ENCODE measurements at places on chromosomes 5 and 9.
A peak's percentile ranks its signal among the peaks of the same experiment; 100 is the strongest.

DNA sequence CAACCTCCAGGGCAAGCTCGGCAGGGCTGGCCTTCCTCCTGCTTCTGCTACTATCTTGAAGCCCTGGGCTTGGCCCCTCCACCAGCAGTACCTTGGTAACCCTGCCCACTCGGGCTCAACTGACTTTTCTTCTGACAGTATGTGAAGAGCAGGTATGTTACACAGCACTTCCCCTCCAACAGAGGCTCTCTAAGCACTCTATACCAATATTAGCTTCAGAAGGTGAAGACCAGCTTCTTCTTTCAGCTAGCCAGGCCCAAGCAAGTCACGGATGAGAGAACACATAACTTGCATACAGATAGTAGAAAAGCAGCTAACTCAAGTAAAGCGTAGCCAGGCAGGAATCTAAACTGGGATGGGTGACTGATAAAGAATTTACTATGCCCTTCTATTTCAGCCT lies 64.3 kb downstream of the FEM1C start:
- DNase-seq = no peak

DNA sequence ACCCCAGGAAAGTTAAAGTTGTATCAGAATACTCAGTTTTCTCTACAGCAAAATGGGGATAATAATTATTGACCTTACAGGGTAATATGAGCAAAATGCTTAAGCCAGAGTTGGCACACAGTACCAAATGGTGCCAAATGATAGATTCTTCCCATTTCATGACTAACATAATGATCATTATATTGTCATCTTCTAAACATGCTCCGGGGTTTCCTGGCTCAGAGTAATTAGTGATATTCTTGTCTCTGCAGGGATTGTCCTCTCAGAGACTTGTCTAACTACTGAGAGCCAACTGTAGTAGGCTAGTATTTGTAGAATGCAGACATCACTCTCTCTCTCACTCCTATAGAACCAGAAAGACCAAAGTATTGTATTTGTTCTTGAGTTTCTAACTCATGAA lies 25.2 kb upstream of the PPP2R2B start:
- DNase-seq = no peak

GRCh38 chr5:153542536-153542935 lies 52.1 kb downstream of the GRIA1 start:
- DNase-seq = no peak

DNA sequence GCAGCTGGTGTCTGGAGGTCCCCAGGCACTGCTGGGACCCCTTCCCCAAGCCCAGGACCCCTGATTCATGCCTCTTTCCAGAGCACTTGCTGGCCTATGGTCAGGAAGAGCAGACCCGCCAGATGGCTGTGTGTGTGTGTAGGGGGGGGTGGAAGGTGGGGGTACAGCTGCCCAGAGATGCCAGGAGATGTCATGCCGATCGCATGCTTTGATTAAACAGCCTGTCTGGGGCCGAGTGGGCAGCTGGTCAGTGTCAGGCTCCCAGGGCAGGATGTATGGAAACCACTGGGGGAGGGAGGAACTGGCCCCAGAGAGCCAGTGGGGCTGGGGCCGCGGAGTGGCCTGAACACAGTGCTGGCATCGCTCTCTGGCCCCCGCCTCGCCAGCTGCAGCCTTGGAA lies 23.7 kb downstream of the RXRA start:
- no peak for DNase-seq

GRCh38 chr5:36160617-36161016 lies 8.7 kb downstream of the SKP2 start:
- DNase-seq = no peak

DNA sequence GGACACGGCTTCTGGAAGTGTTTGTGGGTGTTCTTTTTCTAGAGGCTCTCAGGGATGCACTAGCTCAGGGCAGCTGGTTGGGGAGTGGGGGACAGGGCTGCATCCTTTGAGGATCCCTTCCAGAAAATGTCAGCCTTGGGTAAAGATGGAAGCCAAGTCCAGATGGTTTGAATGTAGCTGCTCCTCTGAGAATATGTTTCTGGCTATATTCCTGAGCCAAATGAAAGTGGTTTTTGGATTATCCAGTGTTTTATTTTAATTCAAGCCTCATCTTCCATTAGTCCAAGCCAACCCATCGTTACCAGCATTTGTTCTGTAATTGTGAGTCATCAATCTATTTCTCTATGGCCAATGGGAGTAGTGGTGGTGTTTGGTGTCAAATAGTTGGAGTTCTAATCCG lies 70.4 kb downstream of the SPRY4 start:
- no peak for DNase-seq

DNA sequence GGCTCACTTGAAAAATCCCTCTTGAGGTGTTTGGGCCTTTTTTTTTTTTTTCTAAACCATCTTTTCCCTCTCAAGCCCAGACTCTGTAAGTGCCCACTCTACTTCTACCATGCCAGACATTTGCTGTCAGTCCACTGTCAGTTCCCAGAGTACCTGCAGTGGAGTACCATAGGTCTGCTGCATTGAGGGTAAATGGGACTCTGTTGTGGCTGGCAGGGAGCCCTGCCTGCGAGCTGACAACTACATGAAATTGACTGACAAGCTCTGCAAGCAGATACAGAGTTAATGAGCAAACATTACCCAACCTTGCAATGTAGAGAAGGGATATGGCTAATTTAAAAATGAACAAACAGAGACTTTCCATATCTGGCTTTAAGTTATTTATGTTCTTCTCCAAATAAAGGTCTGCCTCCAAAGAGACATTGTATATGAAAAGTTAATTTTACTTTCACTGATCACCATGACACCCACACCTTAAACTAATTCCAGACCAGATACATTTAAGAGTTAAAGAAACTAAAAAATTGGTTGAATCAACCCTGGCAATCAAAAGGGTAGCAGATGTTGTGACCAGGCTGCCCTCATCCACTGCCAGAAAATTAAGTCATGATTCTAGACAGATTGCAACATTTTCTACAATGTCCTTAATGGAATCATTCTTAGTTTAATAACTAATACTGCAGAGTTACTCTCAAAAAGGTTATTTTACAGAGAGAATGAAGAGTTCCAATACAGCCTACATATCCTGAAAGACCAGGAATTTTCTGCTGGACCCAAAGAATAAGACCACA lies 100.4 kb upstream of the PAM start:
- no peak for DNase-seq

DNA sequence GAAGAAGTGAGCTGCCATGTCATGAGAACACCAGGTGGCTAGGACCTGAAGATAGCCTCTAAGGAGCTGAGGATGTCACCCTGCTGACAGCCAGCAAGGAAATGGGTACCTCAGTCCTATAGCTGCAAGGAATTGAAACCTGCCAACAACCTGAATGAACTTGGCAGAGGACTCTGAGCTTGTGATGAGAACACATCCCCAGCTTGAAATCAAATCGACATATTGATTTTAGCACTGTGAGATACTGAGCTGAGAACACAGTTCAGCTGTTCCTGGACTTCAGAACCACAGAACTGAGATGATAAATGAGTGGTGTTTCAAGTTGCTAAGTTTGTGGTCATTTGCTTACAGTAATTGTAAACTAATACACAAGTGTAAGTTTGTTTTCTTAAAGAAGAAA lies 5.5 kb upstream of the RASEF start:
- no peak for DNase-seq

- no peak for DNase-seq
Observed at GRCh38 chr9:10614196-10614800, 1.5 kb upstream of the PTPRD start.

- DNase-seq = no peak
Observed at GRCh38 chr9:69054989-69055388, 19.4 kb downstream of the FXN start.

DNA sequence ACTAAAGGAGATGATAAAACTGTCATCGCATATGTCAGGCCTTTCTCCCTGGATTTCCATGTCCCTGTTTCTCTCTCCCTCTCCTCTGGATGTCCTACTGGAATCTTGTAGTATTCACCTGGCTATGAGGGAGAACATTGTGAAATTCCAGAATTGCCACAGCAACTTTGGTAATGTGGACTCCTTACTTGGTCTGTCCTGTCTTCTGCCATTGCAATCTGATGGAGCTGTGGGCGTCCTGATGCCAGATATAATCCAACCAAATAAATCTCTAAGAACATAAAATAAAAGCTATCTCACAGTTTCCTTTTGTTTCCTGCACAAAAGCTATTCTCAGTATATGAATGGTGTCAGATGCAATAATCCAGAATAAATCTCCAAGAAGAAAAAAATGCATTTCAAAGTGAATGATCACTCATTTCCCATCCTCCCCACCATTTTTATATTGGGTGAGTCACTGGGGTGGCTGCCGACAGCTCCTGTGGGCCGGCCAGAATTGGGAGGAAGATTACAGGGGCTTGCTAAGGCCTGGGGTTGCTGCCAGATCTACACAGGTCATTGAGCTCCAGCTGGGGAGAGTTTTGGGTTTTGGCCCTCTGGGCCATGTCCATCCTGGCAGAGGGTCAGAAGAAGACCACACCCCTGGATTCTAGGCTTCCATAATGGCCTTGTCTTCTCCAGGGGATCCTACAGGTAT lies 160.7 kb upstream of the PITX1 start:
- no peak for DNase-seq

GRCh38 chr5:180553530-180553929 lies 37.8 kb downstream of the SCGB3A1 start:
- no peak for DNase-seq

DNA sequence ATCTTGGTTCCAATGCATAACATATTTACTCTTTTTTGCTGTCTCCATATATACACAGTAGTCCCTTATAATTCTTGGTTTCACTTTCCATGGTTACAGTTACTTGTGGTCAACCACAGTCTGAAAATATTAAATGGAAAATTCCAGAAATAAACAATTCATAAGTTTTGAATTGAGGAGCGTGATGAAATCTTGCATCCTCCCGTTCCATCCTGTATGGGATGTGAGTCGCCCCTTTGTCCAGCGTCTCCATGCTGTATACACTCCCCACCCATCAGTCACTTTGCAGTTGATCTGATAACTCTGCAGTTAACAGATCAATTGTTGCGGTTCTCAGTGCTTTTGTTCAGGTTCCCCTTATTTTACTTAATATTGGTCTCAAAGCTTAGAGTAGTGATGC lies 11.5 kb upstream of the FAF2 start:
- peak; percentile 32 for DNase-seq

DNA sequence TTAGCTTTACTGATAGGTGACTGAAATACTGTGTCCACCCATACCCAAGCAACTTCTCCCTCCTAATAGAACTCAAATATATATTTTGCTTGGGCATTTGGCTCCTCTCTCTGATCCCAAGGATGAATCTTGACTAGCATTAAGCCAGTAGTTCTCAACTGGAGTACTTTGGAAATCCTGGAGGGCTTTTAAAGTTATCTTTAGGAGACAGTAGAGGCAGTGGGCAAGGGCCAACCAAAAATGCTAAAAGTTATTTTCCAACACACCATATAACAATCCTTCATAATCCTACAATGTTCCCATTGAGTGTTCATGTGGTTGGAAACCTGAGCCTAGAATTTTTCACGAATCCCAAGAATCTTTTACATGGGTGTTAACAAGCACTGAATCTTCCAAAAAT lies 11.1 kb upstream of the ETF1 start:
- DNase-seq = no peak

DNA sequence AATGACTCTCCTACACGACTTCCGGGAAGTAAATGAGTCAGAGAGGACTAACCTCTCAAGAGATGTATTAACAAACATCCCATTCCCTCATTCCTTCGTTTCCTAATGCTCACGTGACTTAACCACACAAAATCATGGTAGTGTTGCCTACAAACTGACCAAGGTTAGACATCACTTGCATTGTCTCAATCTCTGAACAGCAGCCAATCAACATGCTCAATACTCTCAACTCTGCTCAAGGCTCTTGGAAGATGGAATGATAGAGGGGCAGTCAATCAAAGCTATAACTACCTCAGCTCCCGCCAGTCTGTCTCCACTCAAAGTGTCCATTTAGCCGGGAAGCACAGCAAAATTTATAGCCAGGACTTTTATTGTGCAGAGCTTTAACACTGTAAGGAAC lies 143.8 kb upstream of the PIK3R1 start:
- no peak for DNase-seq

GRCh38 chr9:131259916-131260597 lies 16.3 kb downstream of the FAM78A start:
- DNase-seq = no peak

DNA sequence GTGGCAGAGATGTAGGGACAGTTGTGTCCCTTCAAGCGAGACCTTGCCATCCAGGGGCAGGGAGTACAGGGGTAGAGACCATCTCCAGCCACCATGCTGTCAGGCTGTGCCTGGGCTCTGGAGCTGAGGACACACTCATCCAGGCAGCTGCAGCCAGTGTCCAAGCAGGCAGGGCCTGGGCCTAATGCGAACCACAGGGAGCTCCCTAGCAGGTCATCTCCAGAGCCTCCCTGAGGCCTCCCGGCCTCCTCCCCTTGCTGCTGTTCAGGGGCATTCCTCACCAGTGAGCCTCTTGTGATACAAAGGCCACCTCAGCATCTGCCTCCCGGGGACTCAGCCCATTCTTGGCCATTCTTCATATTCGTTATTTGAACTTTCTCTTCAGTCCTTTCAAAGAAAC lies 35.0 kb downstream of the TPPP start:
- DNase-seq = no peak

GRCh38 chr5:38071831-38072694 lies 186.3 kb upstream of the EGFLAM start:
- DNase-seq = no peak

GRCh38 chr9:124742940-124743339 lies 28.2 kb downstream of the NR6A1 start:
- no peak for DNase-seq

- no peak for DNase-seq
Observed at GRCh38 chr9:124512806-124513204, 5.6 kb upstream of the NR5A1 start.

DNA sequence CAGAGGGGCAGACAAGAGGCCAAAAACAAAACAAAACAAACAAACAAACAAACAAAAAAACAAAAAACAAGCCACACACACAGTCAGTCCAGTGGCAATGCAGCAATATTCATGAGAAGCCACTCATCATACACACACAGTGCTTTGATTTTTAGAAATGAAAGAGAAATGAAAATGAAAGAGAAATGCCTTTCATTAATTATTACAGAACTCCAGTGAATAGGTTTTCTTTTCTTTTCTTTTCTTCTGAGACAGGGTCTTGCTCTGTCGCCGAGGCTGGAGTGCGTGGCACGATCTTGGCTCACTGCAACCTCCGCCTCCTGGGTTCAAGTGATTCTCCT lies 36.9 kb downstream of the SPRY4 start:
- no peak for DNase-seq

GRCh38 chr5:80865551-80865950 lies 94.6 kb upstream of the RASGRF2 start:
- no peak for DNase-seq
